ENCODE measurements at places on chromosomes 12 and 14. TPM values are rescaled to one million over a fixed set of nuclear protein-coding genes. Genes with fewer than 3 reads are reported as not detected.
A peak's percentile ranks its signal among the peaks of the same experiment; 100 is the strongest.

CAPS2 gene
- 2.3 TPM for total RNA-seq

DNA sequence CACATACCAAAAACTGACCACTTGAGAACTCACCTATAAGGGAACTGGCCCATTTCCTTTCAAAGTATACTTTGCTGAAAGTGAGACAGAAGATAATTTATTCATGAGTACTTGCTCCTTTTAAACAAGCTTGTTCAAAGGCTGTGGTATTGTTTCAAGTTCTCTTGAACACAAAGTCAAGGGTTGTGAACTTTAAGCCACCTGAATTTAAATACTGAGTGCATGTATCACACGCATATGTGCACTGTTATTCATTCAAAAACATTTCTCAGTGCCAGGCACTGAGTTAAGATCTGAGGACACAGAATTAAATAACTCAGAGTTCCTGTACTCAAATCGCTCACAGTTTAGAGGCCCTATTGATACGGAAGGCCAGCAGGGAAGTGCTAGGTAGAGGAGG lies 19.1 kb upstream of the LDHB start:
- no peak for DNase-seq

DNA sequence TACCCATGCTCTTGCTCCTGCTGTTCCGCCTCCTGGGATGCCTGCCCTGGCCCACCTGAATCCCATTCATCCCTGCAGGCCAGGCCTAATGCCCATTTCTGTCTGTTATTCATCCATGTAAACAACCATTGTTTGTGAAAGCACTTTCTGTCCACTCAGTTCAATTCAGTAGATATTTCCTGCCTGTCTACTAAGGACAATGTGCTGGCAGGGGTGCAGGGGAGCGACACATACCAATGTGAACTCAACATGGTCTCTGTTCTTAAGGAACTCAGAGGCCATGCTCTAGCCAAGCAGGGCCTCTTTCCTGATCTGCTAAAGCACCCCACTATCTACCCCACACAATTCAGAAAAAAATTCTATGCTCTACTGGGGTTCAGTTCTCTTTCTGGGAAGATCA lies 88.5 kb upstream of the ZFP36L1 start:
- no peak for DNase-seq

ST8SIA1 gene
- 31.4 TPM for total RNA-seq

DNA sequence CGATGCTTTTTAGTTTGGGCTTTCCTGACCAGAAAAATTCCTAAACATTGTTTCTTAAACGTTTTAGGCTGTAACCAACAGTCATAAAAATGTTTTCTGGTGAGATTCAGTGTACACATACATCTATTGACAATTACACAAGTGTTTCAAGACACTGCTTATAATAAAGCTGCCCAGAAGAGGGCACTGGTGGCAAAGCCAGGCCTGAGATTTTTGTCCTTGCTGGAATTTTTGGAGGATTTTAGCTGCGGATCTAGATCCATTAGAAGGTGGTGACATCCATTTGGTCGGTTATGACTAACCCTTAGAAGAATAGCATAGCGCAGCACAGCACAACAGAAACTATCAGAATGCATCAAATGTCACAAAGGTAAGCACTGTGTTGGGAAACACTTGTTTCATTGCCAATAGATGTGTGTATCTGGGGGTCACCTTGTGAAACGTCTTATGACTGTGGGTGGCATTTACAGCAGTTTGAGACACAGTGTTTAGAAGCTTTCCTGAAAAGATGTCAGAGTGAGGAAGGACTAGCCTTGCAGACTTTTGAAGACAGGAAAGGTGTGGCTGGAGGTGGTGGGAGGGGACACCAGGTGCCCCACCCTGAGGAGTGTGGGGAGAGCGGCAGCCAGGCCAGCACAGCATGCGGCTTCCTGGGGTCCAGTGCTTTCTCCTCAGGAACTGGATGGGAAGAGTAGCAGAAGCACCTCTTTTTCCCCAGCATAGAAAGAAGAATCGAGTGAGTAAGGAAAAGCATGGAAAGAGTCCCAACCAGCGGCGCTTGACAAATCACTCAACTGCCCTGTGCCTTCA lies 54.7 kb upstream of the FKBP4 start:
- peak; percentile 62 for DNase-seq

GRCh38 chr14:102344485-102344884 lies 18.2 kb downstream of the CINP start:
- peak; percentile 97 for DNase-seq

- DNase-seq, result no peak
These were observed 110.6 kb upstream of the PRMT8 start for GRCh38 chr12:3380200-3381043.

GRCh38 chr14:73216030-73216429 lies 21.3 kb upstream of the PAPLN start:
- DNase-seq, result no peak

DNA sequence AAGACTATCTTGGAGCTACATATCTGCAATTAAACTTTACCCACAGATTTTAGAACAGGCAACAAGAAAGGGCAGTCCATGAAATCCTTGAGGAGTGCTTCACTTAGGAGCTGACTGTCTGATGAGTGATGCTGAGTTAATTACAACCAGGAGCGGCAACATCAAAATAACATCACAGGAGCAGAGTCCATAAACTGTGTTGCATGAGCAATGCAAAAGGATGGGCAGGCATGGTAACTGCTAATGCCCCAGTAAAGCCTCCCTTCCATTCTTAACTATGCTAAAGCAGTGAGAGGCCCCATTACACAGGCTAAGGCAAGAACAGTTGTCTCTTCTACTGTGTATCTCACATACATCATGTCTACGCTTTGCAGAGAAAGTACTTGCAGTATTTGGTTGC lies 156.6 kb downstream of the PAX9 start:
- no peak for DNase-seq

DNA sequence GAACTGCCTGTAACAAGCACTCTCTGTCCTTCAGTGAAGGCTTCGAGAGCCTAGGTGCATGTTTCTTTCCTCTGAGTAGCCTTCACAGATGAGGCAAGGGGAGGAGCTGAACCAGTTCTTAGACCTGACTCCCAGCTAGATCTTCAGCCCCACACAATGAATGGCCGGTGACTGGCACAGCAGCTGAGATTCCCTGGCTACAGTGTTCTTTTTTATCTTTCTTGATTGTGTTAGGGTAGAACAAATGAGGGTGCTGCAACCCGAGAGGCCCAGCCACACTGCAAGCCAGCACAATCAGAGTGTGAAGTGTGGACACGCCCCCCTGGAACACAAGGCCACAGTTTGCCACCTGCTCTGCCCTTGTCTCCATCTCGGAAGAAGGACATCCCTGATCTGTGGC lies 19.1 kb upstream of the COL2A1 start:
- DNase-seq, result no peak

DNA sequence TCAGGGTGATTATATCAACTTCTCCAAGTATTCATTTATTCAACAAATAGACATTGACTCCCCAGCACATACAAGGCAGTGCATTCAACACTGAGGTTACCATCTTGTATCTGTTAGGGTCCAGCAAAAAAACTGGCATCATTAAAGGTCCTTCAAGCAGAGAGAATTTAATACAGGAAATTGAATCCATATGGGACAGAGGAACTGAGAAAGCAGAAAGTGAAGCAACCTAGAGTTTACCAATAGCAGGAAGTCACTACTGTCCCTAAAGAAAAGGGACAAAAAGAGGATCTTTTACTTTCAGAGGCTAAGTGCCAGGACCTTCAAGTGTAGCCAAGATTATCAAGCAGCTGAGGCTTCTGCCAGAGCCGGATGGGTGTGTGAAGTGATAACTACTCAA lies 237.8 kb upstream of the TBX3 start:
- no peak for DNase-seq

METTL25 gene
- total RNA-seq, result 12.5 TPM

DNA sequence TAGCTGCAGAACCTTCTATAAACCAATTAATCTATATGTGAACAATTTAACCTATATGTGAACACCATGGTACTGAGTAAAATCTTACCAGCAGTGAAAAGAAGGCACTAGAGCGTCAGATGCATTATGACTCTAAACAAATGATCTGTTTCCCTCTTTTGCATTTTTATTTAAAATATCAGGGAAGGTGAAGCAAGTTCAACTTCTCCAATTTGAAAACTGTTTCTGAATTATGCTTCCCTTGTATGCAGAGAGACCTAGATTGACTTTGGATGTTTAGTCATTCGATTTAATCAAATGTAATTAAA lies 80.9 kb downstream of the DAD1 start:
- no peak for DNase-seq

DLK1 gene
- 8.2 TPM for total RNA-seq

SPX gene
- total RNA-seq, result 2.6 TPM

DNA sequence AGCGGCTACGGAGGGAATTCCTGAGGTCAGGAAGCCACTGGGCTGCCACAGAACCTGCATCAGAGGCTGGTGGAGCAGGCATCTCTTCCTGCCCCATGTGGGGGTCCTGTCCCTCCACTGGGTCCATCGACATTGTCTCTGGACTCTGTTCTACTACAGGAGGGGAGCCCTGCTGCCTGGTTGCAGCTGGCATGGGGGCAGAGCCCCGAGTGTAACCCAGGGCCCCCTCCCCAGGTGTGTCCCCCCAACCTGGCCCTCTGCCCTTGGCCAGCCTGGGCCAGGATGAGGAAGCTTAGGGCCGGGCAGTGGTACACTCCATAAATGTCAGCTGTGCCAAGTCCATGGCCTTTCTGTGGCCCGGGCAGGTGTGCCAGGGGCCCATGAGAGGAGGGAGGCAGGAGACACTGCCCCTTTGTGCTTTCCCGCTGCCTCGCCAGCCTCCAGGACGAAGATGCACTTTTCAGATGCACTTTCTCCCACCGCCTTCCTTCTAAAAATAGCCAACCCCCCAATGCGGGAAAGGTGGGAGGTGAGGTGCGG lies 4.0 kb upstream of the EXOC3L4 start:
- DNase-seq, result no peak

DNA sequence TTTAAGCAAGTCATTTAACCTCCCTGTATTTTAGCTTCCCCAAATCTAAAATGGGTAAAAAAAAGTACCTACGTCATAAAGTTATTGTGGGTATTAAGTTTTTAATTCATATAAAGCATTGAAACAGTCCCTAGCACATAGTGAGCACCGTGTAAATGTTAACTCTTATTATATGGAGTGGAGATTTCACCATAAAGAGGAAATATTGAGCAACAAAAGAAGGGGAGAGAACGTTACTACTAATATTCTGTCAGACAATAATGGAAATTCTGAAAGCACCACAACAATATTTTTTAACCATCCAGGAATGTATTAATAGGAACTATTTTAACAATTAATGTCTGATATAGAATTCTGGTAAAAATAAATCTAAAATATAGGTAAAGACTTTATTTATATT lies 7.8 kb upstream of the CD163L1 start:
- no peak for DNase-seq

DNA sequence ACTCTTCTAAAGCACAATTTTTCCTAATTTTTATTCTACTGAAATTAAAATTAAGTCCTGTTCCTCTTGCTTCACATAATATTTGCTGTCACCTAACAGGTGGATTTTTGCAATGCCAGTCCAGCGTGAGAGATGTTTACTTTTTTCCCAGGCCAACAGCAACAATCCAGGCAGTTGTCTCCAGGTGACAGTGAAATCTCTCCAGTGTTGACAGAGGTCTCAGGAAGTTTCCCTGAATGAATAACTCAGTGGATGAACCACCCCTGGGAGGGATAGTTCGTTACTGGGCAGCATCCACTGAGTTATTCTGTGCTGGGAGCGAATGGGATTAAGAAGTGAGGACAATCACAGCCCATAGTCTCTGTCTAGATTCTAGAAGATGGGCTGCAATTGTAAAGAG lies 7.1 kb upstream of the NT5DC3 start:
- no peak for DNase-seq

DNA sequence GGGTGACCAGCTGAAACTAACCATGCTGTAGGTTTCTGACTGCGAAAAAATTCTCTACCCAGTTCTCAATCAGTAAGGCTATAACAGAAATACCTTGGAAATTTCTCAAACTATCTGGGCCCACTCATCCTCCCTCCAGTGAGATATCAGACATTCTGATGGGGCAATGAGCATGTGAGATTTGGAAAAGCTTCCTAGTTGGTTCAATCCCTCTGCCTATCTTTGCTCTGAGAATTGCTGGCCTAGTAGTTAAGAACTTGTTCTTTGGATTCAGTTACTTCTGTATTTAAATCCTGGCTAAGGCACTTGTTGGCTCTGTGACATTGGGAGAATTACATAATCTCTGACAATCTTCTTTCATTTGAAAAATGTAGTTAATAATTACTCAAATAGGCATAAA lies 119.4 kb downstream of the SLC15A5 start:
- DNase-seq, result no peak

GARIN6 gene
- not detected for total RNA-seq

GRCh38 chr12:17571047-17571446 lies 518.9 kb downstream of the RERGL start:
- DNase-seq, result no peak

- DNase-seq, result no peak
These were observed 69.8 kb downstream of the ZFP36L1 start for GRCh38 chr14:68722968-68723566.

GRCh38 chr14:34623506-34623905 lies 6.4 kb downstream of the SNX6 start:
- DNase-seq, result no peak

- peak; percentile 37 for DNase-seq
These were observed 155.6 kb downstream of the CAND1 start for GRCh38 chr12:67424784-67425183.

SRSF9 gene
- 229 TPM for total RNA-seq

DNA sequence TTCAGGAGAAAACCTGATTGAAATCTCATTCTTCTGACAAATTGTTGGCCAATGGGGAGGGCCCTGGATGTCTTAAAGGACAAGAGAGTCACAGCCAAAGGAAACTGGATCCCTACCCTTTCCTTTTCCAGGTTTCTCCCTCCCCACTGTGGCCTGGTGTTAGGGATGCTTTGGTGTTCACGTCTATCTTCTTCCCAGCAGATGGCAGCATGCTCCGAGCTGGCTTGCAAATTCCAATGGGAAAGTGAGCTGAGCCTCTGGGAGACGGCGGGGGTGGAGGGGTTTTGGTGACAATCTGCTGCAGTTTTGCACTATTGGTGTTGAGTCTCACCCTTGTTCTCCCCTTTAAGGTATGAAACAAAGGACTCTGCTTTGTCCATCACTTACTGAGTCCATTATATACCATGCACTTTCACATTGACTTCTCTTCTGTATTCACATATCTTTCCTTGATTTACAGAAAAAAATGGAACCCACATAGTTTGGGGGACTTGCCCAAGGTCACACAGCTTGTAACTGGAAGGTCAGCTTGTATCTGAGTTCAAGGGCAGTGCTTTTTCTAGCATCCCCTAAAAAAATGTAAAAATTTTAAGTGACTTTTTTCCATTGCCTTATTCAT lies 39.3 kb downstream of the CCDC177 start:
- peak; percentile 77 for DNase-seq

TOMM20L gene
- total RNA-seq, result not detected

AHNAK2 gene
- total RNA-seq, result 13.3 TPM

GRCh38 chr12:10708862-10709261 lies 14.3 kb downstream of the YBX3 start:
- no peak for DNase-seq

GRCh38 chr12:99092100-99092851 lies 447.2 kb downstream of the APAF1 start:
- DNase-seq, result no peak

DNA sequence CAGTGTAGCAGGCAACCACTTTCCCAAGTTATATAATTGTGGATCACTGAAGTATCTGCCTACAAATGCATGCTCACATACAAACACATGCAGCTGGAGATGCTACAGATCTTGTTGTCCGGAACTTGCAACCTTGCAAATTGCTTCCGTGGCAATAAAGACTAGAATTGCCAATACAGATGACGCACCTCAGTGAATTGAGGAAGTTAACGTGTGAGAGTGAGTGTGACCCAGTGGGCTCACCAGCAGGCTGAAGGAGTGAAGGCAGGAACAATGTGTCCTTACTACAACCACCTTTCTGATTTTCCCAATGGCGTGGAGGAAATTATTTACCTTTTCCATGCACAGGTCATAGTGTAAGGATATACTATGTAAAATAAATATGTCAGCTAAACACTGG lies 89.4 kb upstream of the GRIP1 start:
- no peak for DNase-seq
